HFF-Myc (cell line): ENCODE measurements at places on chromosomes 7 and 10.

GRCh38 chr10:60942788-60943315, 1.1 kb downstream of the RHOBTB1 start:
- DNase-seq = no peak

GRCh38 chr7:4882169-4883032, 1.1 kb downstream of the RADIL start:
- peak; percentile 59 for DNase-seq

DNA sequence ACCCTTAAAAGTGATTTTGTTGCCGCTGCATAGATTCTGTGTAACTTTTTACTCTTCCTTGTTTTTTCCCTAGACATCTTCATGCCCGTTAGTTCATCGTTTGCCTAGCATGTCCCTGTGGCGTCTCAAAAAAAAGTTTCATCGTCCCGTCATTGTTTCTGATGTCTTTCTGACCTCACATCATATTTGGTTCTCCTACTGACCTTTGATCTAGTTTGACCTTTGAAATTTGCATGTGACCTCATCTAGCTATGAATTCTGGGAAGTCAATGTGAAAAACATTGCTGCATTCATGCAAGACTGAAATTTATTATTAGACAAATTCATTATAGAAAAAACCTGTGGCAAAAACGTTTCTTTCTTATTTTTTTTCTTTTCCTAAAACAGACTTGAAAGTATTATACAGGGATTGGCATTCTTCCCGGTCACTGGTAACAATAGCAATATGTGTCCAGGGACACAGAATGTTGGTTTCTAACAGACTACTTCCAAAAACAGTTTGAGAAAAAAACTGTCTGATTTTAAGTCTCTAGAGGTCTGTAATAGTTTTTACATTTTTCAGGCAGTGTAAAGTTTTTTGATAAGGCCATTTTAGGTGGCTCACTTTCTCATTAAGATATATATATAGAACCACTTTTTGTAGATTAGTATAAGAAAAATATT, 280.9 kb downstream of the USP6NL start:
- DNase-seq = peak; percentile 45

DNA sequence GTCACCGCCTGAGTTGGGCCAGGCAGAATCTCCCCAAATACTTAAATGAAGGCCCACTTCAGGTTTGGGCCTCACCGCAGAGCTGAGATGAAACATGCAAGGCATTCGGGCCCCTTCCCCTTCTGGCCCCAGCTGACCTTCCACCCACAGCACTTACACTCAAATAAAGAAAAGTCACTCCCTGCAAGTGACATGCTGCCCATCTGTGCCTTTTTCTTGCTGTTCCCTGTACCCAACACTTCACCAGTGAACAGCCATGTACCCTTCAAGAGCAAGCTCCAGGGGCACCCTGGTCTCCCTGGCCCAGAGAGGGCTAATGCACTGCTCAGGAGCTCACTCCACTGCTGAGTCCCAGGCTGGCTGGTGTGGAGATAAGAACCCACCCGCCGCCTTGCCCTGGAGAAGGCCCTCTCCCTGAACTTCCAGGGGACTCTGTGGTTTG, 40.7 kb downstream of the ZCCHC24 start:
- no peak for DNase-seq

DNA sequence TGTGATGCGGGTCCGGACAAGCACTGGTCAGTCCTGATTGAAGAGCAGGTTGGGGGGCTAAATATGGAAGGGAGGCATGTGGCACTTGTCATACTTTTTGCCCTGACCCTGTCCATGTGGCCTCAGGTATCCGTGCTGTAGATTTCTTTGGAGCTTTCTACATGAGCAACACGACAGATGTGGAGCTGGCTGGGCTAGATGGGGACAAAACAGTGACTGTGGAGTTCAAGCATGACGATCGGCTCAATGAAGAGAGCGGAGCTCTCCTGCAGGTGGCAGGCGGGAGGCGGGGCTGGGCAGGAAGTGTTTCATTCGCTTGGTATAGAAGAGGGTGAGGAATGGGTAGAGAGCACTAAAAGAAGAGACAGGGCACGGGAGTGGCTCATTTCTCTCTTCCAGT, 13.0 kb upstream of the CHCHD1 start:
- no peak for DNase-seq

GRCh38 chr7:121123032-121123431, 134.5 kb downstream of the CPED1 start:
- no peak for DNase-seq

GRCh38 chr7:131521651-131522163, 34.7 kb downstream of the PODXL start:
- no peak for DNase-seq

- DNase-seq = no peak
These were observed 220.8 kb upstream of the PHYHIPL start for GRCh38 chr10:58955615-58956014.

DNA sequence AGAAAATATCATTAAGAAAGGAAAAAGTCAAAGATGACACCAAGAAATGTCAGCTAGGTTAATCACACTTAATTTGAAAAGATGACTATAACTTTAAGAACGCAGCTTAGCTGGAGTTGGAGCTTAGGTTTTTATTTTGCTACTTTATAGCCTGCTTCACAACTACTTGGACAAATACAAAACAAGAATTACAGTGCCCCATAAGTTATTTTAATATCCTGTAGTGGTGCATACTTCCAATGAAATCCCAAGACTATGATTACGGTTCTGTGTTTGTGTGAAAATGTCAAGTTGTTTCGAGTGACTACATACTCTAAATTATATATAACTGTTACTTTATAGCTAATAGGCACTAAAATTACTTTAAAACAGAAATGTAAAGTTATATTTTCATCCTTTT, 244.6 kb upstream of the MGMT start:
- DNase-seq = no peak

- no peak for DNase-seq
These were observed 65.8 kb downstream of the MINDY4 start for GRCh38 chr7:30836991-30837390.

DNA sequence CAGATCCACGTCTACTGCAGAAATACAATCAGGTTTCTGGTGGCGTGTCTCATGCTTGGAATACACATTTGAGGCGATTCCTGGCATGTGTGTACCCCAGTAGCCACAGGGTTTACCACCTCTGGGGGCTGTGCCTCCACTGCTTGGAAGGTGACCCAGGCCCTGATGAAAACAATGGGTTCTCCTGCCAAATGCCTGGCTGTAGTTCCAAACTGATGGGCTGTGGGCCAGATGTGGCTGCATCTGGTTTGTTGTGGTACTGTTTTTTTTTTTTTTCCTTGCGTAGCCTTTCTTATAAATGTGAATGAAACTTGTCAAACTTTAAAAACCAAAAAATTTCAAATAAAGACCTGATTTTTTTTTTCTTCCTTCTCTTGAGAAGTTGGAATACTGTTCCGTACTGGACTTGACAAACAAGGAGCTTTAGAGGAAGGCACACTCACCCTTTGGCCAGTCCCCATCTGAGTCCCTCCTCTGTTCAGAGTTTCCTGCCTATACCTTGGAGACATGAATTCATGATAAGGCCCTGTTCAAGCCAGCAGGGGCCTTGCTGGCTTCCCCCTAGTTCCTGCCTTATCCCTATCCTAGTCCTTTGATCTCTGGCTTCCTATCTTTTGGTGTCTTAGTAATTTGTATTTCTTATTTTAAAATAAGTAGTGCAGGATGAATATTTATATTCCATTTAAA, 217.1 kb downstream of the PHTF2 start:
- DNase-seq = no peak

DNA sequence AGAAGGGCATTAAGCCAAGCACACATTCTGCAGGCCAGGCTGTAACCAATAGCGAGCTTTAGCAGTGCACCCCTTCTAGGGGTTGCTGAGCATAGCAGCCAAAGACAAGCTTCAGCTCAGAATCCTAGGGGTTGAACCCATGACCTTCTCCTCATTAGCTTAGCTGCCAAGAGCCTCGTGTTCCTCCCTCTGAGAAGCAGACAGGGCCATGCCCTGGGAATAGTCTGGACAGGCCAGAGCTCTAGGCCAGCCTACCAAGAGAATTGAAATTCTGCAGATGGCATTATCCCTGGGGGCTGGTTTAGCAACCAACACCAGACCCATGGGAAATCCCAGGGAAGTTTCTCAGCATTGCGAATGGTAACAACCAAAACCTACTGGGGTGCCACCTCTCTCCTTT, 77.2 kb downstream of the PLXNA4 start:
- DNase-seq = no peak

GRCh38 chr7:90931986-90932916, 332.0 kb upstream of the FZD1 start:
- DNase-seq = no peak

DNA sequence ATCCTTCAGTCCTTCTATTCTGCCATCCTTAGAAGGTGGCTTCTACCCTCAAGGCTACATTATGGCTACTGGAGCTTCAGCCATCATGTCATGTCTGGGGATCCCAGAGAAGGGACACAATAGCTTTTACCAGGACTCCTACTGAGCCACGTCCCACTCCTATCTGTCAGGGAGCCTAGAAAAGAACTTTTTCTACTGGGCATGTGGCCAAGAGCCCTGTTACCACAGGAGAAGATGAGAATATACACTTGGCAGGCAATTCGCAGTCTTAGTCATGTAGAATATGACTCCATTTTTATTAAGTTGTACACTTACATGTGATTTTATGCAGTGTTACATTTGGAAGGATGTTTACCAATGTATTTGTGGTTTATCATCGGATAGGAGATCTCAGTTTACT, 64.6 kb upstream of the KCNMA1 start:
- DNase-seq = peak; percentile 66

GRCh38 chr7:127792528-127793342, 140.7 kb downstream of the SND1 start:
- DNase-seq = no peak

DNA sequence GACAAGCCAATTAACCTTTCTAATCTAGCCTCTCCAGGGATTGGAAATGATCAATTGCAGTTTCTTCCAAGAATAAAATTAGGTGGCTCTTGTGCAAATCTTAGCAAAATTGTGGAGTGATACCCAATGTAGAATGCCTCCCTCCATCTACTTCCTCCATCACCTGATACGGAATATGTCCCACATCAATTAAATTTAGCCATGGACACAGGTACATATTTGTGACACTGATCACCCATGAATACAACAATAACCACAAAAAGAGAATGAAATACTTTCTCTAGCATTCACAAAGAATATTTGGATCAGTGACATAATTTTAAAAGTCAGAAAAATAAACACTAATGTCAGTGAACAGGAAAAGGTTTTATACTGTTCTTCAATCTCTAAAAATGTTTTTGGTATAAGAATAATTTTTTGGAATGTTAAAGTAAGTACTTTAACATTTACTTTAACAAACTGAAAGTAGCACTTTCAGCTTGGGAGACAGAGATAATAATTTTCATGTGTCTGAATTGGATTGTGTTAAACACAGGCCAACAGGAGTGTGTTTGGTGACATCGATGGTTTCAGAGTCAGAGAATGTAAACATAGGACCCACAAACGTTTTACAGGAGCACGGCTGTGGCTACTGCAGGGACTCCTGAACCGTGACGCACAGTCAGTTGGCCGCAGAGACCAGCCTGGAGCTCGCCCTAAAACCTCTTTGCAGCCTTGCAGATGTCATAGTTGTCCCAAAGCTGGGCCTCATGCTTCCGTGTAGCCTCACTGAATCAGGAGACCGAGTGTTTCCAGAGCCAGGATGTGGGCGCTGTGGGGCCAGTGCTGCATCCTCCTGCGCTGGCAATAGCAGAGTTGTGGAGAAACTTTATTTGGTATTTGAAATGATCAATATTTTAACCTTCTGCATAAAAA, 7.2 kb downstream of the RBM20 start:
- DNase-seq = peak; percentile 88

DNA sequence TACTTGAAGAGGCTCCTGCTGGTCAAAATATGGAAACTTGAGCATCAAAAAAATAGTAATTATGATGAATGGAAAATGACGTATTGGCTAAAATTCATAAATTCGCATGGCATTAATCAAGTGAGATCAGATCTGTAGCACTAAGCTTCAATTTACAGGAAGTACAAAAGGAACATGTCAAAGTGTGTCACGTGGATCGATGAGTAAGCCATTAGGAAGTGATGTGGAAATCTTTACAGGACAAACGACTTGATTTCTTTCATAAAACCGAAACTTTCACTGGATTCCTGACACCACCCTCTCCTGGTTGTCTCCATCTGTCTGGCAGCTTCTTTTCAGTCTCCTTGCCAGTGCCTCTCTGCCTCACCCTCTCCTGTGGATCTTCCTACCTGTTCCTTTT, 25.8 kb downstream of the AKR1C8 start:
- no peak for DNase-seq

- DNase-seq = no peak
These were observed 285.6 kb downstream of the PRPF18 start for GRCh38 chr10:13872411-13872810.

DNA sequence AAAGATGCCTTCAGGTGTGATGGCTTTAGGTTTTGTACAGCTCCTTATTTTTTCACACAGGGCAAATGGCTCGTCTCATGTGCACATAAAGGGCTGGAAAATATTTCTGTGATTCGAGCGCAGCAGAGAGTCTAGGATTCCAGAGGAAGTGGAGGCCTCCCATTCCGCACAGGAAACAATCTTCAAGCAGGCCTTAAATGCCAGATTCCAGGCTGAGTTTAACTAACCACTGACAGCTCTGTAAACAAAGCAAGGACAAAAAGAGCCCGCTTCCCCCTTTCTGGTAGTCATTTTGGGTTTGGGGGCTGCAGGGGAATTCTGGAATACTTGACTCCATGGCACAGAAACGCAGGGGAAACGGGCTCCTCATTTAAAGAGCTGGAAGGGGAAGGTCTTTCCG, 87.2 kb downstream of the CALD1 start:
- no peak for DNase-seq

- DNase-seq = no peak
These were observed 3.3 kb upstream of the SEPHS1 start for GRCh38 chr10:13351340-13351915.

DNA sequence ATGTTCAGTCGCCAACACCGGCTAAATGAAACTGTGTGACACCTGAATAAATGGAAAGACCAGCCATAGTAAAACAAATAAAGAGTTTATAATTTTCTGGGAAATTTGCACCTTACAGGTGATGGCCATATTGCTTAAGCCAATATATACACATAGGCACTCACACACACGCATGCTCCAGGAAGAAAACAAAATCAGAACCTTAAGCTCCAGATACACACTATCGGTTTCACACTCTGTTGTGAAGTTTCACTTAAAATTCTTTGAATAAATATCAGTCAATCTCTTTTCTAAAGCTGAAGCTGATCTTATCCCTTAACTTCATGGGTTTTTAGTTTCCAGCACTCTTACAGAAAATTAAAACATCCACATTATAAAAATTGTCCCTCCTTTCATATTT, 226.7 kb upstream of the MDFIC start:
- no peak for DNase-seq

DNA sequence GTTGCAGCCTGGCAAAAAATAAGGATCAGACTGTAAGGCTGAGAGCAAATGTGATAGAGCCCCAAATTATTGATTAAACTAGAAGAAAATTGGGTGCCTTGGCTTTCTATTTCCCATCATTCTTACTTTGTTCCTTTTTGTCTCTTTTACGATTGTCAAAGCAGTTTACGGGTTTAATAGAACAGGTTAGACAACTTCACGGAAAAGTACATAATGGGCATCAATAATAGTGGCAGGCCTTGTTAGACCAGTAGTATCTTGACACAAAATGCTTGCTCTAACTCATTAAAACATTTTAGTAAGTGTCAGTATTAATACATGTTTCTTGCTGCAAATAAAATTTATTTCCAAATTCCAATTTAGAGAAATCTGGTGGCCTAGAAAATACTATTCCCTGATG, 14.5 kb upstream of the GGCT start:
- DNase-seq = no peak

GRCh38 chr7:106740806-106741205, 79.8 kb upstream of the CCDC71L start:
- no peak for DNase-seq
